ENCODE measurements at places on chromosomes 5 and 9.

GRCh38 chr5:90390928-90391327 lies 18.6 kb downstream of the CETN3 start:
- no peak for DNase-seq

- DNase-seq: no peak
Measured at GRCh38 chr5:143373076-143373475, 30.4 kb downstream of the NR3C1 start.

- no peak for DNase-seq
Measured at GRCh38 chr9:84226126-84226525, 114.4 kb downstream of the SLC28A3 start.

DNA sequence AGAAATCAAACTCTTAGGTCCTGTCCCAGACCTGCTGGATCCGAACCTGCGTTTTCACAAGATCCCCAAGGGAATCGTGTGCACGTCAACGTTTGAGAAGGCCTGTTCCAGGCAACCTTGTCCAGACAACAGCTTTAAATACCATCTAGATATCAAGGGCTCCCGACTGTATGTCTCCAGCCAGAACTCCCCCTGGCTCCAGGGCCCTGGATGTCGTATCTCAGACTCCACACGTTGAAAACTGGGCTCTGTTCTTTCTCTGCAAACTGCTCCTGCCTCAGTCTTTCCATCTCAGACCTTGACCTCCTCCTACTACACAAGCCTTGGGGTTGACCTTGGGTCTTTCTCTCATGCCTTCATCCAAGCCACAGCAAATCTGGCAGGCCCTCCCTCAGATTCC lies 5.8 kb upstream of the ENG start:
- DNase-seq: no peak

DNA sequence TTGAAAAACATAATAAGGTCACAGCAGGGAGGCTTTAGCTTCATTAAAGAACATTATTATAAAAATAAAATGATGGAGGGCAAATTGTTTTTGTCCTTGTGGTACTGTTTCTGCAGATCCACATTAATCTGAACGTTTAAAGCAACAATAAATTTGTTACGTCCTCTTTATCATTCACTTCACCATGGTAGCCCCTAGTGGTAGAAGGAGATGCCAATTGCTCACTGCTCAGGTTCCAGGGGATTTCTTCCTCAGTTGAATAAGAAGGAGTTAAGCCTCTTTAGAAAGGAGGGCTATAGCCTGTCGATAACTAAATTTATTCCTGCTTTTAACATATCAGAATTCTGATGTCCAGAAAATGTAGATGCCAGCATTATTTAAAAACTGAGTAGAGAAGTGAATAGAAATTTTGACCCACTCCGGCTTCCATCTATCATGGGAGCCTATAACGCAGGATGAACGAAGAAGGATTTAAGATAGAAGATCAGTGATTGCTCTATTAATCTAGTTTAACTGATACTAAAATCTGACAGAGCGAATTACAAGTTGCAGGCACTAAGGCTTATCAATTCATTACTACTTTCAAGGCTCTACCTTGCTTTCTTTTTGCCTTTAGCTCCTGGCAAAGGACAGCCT lies 692.3 kb downstream of the PTPRD start:
- DNase-seq: no peak

Measured in stimulated activated naive CD4-positive, alpha-beta T cell treated with Interleukin-2 at 50 U/mL for 16 hours (primary cell).